ENCODE measurements at places on chromosomes 13 and 19.

DNA sequence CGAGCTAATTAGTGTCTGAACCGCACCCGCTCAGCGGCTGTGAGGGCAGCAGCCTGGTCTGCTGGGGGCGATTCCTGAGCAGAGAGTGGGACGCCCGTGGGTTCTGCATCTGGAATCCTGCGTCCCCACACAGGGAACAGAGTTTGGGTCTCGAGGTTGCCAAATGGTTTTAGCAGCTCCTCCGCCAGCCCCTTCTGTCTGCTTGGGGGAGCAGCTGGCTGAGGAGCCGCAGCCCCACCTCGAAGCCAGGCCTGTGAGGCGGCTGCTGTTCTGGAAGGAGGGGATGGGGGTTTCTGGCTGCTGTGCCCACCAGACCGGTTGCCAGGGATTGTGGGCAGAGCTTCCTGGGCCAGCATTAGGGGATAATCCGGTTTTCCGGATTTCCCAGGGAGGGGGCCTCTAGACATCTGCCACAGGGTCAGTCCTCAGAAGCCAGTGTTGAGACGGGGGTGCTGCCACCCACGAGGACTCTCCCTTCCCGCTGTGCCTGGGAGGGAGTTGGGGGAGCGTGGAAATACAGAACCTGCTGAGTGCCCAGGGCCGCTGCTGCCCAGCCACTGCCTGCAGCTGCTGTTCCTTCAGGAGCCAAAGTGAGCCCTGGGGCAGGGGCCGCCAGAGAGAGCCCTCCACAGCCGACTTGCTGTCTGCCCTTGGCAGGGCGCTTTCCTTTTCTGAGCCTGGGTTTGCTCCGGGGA, 2.0 kb downstream of the CDC34 start:
- DNase-seq, result no peak

GRCh38 chr19:32748497-32748896, 28.9 kb downstream of the TDRD12 start:
- DNase-seq, result no peak

- no peak for DNase-seq
Observed at GRCh38 chr13:70339738-70340137, 231.5 kb upstream of the KLHL1 start.

GRCh38 chr13:79779761-79780160, 298.8 kb downstream of the NDFIP2 start:
- DNase-seq, result no peak

- peak; percentile 81 for DNase-seq
Observed at GRCh38 chr19:57888560-57889231, at the start of gene ZNF814. TSS of gene ZNF814 (minus strand) at chr19:57889037. CDS start at chr19:57888802, 235 bp downstream.
